ENCODE measurements at places on chromosomes 2 and 18.

GRCh38 chr2:209208211-209208610 is 215.6 kb upstream of the MAP2 start:
- no peak for DNase-seq

DNA sequence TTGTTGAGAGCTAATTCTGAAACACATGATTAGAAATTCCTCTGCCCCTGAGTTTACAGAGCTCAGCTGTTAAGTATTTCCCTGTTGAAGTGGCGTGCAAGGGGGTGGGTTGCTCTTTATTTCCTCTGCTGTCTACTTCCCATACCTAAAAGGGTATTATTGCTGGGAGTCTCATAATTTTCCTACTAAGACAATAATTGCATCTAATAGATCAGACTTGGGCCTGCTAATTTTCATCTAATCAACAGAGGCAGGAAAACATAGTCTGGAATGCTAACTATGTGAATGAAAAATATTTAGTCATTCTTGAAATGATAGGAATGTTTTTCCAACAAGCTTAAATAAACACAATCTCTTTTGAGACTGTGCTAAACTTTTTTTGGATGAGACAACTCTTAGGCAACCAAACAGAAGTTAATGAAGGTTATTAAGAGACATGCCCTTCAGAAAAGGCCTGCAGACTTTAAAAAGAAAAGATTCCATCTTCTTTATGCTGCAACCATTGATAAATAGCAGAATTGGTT is 111.4 kb downstream of the FEZ2 start:
- no peak for DNase-seq

- no peak for DNase-seq
Observed at GRCh38 chr18:79260023-79260422, 135.7 kb upstream of the NFATC1 start.

DNA sequence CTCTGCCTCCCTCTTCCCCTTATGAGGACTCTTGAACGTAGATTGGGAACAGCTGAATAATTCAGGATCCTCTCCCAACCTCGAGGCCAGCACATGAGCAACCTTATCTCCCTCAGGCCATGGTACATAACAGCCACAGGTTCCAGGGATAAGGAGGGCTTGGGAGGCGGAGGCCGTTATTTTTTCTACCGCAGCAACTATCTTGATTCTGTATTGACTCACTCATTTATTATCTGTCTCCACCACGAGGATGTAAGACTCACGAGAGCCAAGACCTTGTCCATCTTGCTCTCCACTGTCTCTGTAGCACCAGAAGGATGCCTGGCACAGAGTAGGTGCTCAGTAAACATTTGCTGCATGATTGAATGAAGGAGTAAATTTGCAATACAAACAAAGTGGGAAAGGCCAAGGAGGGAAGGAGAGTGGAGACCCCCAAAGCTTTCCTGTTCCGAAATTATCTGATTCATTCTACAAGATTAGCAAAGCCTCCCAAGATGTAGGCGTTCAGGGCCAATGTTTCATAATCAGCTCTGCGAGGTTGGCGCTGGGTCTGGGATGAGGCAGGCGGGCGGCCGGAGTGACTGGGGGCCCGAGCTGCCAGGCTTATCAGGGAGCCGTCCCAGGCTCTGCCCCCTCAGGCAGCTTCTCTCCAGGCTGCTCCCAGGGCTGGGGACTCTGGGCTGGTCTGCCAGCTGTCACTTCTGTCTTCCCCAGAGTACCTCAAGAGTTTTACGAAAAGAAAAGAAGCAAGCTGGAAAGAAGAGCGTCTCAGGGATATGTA is 31.6 kb downstream of the INPP5D start:
- DNase-seq: no peak

DNA sequence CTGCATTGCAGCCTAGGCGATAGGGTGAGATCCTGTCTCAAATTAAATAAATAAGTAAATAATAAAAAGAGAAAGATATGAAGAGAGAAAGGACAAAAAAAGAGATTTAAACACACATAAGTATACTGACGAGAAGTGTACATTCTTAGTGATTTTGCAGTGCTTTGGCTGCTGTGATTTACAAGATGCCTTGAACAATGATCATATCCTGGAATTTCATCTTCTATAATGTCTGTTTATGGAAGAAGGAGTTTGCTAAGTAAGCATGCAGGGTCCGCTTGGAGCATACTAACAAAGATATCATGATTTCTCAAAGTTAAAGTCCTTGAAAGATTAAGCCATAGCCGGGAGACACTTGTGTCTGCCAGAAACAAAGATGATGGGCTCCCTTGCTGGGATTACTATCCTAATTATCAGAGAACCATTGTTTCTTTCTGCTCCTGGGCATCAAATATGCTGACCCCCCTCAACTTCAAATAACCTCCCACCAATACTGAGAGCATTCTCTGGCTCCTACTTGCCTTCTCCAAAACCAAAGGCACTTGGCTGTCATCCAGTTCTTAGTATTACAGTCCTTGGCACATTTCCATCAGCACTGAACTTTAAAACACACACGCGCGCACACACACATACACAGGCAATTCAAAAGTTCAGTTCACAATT is 47.5 kb upstream of the STAM2 start:
- DNase-seq: no peak

DNA sequence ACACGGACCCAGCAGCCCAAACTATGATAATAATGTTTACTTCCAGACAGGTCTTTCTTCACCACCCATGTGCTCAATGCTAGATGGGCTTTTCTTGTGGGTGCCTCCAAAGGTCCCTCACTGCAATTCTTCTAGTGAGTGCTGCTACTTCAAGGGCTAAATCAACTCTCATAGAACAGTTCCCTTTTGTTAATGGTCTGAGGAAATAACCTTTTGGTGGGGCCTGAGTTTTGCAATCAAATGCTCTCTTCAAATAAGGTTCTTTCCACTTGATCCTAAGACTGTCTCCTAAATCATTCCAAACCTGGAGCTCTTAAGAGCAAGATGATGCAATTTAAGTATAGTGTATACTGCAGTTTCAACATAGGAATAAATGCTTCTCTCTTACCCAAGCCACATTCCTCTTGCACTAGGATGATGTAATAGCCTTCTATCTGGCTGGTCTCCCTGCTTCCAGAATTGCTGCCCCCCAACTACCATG is 6.0 kb downstream of the NEMP2 start:
- DNase-seq: no peak

GRCh38 chr2:161427664-161428587 is 11.8 kb downstream of the TBR1 start:
- DNase-seq: no peak

- no peak for DNase-seq
Observed at GRCh38 chr2:12819103-12819475, 102.4 kb downstream of the TRIB2 start.

DNA sequence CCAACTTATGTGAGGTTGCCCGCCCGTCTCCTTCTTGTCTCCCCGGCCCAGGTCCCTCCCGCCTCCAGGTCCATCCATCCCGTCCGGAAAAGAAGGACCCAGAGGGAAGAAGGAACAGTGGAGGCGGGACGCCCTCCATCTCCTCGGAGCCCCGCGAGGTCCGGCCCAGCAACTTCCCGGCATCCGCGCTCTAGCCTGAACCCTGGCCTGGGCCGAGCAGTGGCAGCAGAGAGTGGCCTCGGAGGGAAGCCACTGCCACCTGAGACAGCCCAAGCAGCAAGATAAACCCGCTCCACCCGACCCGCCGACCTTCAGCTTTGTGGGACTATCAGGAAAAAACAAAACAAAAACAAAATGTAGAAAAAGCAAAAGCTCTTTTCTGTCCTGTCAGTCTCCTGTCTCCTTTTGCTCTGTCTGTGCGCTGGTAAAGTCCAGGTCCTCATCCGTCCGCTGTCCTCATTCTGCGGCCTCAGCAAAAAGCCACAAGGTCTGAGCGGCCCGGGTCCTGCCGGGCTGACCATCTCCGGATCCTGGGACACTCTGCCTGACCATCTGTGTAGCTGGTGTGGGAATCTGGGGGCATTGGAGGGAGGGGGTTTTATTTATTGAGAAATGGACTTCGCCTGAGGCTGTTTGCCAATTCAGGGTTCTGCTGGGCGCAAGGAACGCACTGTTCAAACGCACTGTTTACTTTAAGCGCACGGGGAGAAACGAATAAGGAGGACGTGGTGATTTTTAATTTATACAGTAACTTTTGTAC is 3.1 kb downstream of the DLX1 start:
- no peak for DNase-seq

DNA sequence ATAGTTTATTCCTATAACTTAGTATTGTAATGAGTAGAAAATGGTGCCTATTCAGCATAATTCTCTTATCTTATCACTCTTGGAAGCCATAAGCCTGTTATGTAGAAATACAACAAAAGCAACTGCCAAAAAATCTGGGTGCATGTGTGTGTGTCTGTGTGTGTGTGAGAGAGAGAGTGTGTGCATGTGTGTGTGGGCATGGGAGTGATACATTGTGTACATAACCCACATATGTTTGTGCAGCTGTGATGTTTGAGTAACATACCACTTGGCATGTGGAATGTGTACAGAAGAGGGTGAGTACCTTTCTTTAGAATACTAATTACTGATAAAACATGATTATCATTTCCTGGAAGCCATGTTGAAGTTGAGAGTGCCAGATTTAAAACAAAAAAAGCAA is 642.3 kb upstream of the SYT4 start:
- DNase-seq: no peak

- DNase-seq: no peak
Observed at GRCh38 chr2:141207036-141207385, 923.8 kb downstream of the LRP1B start.

DNA sequence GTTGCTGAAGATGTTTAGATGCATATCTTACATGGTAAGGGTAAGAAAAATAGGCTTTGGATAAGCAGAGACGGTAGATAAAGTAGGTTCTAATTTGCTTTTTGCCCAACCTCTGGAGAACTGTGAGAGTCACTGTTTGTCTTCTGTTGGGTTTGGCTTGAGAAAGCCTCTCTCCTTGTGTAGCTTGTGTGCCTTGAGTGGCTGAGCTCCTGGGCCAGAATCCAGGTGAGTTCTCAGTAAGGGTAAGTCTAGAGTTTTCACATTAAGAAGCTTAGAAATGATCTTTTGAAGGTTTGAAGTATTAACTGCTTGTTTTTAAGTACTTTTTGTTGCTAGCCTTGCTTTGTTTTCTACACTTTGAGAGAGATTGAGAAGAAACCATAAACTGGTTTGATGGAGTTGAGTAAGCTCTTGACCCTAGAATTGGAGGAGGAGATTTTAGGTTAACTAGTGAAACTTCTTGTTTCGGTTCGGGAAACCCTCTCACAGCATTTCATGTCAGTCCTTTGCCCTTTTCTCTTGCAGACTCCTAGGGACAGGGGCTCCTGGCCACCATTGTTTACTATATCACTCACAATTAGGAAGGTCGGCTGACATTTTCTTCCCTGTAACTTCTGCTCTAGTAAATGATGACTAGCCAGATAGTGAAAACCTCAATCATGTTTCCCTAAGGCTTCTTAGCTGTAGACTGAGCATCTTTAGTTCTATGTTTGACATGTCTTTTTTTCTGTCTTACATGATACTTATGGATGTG is 26.0 kb downstream of the MAP4K4 start:
- no peak for DNase-seq

- no peak for DNase-seq
Observed at GRCh38 chr2:37708146-37708545, 36.7 kb upstream of the CDC42EP3 start.

DNA sequence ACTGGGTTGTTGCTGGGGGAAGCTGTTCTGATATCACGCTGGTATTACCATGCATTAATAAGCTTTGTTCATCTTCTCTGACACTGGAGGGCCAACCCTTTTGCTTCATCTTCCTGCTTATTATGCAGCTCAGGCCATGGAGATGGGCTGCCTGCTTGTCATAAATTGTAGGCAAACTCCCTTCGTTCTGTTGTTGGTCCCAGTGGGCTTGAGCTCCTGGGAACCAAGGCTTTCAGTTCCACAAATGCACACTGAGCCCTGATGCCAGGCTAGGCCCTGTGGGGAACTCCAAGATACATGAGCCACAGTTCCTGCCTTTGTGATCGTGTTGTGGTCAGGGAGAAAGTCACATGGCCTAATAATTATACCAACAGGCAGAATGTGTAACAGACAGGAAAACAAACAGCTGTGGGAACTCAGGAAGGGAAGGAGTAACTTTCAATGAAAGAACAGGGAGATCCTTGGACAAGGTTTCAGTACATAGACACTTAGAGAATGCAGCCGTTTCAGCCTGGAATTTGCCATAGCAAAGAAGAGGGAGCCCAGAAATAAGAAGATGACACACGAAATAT is 49.0 kb upstream of the BCL2L11 start:
- DNase-seq: no peak

DNA sequence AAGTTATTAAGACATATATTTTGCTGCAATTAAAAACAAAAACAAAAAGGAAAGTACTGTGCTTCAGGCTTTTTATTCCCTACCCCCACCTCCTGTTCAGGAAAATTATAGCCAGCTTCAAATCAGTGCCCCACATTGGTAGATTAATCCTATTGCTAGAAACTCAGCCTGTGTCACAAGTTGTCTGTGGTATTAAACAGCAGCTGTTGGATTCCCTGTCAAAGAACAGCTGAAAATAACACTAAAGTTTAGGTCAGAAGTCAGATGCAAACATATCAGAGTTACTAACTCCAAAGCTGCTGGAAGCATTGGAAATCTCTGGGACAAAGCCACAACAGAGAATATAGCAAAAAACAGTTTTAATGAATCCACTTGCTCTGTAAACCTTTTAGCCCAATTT is 818 bp upstream of the CCDC141 start:
- DNase-seq: no peak

DNA sequence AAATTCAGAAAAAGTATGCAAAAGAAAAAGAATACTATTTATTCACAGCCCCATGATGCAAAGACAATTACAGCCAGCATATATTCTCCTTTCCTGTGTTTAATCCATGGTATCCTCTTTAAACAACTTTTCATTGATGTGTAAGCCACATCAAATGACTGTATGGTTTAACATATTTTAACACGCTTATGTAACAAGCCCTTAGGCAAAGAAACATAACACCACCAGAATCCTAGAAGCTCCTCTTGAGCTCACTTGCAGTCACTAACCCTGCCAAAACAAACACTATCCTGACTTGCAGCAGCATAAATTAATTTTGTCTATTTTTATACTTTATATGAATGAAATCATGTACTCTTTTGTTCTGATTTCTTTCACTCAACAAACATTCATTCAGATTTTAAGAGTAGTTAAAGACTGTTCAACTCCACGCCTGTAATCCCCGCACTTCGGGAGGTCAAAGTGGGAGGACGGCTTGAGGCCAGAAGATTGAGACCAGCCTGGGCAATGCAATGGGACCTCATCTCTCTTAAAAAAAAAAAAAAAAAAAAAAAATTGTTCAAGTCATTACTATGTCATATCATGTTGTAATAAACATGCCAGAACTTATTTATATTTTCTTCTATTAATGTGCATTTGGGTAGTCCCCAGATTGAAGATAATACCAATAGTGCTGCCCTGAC is 226.3 kb downstream of the NBAS start:
- DNase-seq: no peak

GRCh38 chr2:119575439-119575838 is 31.2 kb downstream of the CFAP221 start:
- DNase-seq: no peak

GRCh38 chr2:195442458-195443175 is 214.4 kb upstream of the SLC39A10 start:
- no peak for DNase-seq

GRCh38 chr2:74856004-74856578 is 22.2 kb downstream of the HK2 start:
- no peak for DNase-seq

GRCh38 chr2:151302879-151303278 is 13.4 kb upstream of the NMI start:
- DNase-seq: no peak

- DNase-seq: no peak
Observed at GRCh38 chr2:138105358-138105757, 141.1 kb downstream of the HNMT start.

- DNase-seq: no peak
Observed at GRCh38 chr2:204431529-204431928, 113.7 kb upstream of the PARD3B start.

GRCh38 chr18:10249801-10250200 is 204.6 kb upstream of the APCDD1 start:
- DNase-seq: no peak

Data from stimulated activated CD4-positive, alpha-beta T cell treated with anti-CD3 and anti-CD28 coated beads, TNF-alpha, amount 100 ng/mL, for 1 hour (primary cell).